ENCODE measurements at places on chromosomes 1 and 21.

DNA sequence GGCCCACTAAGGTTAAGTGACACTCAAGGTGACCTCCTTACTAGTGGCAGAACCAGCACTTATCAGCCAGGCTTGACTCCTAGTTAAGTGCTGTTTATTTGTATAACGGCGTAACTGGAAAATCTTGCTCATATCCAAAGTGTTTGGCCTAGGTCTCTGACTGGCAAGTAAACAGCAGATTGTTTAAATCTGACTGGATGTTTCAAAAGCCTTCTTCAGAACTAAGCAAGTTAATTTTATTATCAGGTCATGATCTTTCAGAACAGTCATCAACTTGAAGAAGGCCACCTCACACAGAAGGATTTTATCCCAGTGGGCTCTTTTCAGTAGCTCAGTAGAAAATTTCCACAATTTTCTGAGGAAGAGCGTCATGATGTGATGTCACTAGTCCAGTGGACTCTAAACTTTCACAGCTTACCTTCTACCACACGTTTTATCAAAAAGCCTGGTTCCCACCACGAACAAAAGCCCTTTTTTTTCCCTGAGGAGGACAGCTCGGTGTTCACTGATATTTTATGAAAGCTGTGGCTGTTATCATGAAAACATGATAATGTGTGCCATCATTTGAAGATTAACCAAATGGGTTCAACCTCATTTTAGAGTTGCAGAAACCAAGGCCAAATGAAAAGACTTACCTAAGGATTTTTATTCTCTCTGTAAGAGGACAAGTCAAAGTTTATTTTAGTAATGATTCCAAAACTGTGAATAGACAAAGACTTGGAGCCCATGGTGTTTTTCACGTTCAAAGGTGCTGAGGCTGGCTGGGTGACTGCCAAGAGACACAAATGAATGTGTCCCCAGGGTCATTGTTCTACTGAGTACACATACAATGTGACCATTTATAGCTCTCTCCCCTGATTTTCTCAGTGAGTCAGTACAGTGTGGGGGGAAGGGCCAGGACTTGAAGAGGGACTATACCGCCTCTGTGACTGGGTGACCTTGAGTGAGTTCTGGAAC lies 9.1 kb downstream of the SGIP1 start:
- DNase-seq: no peak

GRCh38 chr1:169681140-169681539 lies 30.3 kb downstream of the SELL start:
- DNase-seq: no peak

DNA sequence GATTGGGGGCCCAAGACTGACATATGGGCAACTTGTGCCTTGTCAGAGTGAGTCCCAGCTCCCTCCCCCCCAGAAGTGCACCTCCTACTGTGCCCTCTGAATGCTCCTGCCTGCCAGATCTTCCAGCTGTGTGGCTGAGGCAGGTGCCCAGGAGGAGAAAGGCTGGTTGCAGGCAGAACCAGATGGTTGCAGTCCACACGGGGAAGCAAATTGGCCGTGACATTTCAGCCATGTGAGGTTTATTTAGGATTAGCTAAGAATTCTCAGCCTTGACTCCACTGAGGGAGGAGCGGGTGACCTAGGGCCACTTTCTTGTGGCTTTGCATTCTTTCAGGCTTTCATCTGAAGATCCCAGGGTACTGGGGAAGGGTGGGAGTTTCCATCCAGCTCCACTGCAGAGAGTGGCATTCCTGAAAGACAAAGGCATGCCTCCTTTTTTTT lies 33.8 kb downstream of the PEX14 start:
- DNase-seq: no peak

DNA sequence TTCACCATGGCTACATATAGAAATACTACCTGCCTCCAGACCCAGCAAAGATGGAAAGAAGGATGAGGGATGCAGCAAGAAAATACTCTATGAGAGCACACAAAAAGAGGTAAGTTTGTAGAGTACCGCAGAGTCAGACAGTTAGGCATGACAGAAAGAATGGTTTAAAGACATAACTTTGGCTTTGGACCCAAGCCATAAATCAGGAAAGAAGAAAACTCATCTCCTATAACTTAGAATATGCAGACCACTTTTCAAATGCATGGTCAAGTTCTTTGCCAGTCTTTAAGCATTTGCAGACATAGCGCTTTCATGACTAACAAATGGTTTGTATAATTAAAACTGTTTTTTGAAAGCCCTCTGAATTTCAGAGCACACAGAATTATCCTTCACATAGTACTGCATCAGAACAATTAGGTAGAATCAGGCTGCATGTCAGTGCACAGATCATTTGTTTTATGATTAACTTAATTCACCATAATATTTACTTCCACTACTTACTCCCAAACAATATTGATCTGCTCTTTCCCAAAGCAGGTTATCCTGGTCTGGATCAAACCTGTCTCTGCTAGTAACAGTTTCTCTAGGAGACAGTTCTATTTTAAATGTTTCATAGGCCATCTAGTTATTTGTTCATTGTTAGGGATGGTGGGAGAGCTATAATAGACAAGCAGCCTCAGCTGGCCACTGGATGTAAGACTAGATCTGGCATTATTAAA lies 280.7 kb upstream of the NR5A2 start:
- DNase-seq: no peak

DNA sequence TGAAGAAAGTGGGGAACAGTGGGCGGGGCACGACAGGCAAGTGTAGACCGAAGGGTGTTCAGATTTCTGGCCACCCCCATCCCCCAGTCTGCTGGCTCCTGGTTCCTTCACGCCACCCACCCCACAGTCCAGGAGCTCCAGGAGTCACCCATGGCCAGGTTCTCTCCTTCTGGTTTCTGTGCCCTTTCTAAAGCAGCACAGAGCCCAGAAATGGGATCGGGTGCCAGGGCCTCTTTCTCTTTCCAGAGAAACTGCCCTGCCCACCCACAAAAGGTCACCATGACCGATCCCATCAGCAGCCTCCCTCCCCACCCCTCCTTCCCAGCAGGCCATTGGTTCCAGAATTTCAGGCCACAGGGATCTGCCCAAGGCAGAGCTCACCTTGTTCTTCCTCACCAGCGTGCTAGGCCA lies 3.2 kb upstream of the CELSR2 start:
- DNase-seq: no peak

DNA sequence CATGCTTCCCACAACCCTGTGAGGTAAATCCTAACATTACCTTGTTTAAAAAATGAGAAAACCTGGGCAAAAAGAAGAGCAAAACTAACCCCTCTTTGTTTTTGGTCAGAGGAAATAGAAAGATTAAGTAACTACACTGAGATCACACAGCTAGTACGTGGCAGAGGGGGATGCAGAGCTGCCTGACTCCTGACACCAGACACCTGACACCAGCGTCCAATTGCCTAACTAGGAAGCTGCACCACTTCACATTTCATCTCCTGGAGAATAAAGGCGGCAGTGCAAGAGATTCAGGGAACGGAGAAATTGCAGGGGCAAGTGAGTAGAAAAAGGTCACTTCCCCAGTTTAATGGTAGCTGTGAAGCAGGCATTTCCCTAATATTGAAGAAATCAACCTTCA lies 229.3 kb upstream of the PTBP2 start:
- no peak for DNase-seq

DNA sequence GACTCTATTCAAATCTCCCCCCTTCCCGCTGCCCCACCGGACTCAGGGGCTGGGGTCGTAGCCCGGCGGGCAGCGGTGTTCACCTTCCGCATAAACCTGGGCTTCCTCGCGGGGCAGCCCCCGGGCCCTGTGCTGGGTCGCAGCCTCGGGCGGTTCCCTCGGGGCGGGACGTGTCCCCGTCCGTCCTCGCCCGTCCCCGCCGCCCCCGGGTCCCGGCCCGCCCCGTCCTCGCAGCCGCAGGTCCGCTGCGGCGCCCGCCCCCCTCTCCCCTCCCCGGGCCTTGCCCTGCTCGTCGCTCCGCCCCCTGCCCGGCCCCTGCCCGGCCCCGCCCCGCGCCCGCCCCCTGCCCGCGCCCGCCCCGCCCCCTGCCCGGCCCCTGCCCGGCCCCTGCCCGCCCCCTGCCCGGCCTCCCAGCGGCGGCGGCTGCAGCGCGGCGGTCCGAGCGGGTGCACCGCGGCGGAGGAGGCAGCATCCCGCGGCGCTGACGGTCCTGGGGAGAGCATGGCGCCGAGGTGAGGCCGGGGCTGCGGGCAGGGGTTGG lies at the start of gene COL18A1:
TSS of gene COL18A1 (plus strand) at position 436 of the 541 bp plus-strand sequence. CDS start at position 502, 66 bp downstream.
- DNase-seq: peak; percentile 20

GRCh38 chr1:109661391-109661790 lies 5.5 kb downstream of the GSTM4 start:
- DNase-seq: no peak

DNA sequence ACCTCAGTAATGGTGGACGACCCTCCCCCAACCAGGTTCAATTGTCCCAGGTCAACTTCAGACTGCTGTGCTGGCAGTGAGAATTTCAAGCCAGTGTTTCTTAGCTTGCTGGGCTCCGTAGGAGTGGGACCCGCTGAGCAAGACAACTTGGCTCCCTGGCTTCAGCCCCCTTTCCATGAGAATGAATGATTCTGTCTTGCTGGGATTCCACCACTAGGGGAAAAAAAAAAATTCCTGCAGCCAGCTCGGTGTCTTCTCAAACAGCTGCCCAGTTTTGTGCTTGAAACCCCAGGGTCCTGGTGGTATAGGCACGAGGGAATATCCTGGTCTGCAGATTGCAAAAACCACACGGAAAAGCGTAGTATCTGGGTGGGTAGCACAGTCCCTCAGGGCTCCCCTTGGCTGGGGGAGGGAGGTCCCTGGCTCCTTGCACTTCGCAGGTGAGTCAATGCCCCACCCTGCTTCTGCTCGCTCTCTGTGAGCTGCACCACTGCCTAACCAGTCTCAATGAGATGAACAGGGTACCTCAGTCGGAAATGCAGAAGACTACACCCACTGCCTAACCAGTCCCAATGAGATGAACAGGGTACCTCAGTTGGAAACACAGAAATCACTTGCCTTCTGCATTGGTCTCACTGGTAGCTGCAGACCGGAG lies 41.5 kb downstream of the GBP6 start:
- DNase-seq: no peak

DNA sequence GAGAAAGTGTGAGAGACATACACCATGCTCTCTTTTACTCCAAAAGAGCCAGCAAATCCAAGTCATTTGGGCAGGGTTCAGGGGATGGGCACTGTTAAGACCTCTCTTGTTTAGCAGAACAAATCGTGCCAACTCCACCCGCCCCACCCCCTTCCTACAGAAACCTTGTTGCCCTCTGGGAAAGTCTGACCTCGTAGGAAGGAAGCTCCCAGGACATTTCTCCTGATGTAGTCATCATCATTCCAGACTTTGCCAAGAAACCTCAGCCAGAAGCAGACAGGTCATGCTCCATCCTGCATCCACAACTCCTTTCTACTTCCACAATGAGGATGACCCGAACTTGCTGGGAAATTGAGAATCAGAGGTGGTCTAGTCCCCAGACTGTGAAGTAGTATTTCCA lies 57.7 kb downstream of the UBE2T start:
- no peak for DNase-seq

GRCh38 chr1:220485131-220485530 lies 42.8 kb upstream of the MARK1 start:
- no peak for DNase-seq

DNA sequence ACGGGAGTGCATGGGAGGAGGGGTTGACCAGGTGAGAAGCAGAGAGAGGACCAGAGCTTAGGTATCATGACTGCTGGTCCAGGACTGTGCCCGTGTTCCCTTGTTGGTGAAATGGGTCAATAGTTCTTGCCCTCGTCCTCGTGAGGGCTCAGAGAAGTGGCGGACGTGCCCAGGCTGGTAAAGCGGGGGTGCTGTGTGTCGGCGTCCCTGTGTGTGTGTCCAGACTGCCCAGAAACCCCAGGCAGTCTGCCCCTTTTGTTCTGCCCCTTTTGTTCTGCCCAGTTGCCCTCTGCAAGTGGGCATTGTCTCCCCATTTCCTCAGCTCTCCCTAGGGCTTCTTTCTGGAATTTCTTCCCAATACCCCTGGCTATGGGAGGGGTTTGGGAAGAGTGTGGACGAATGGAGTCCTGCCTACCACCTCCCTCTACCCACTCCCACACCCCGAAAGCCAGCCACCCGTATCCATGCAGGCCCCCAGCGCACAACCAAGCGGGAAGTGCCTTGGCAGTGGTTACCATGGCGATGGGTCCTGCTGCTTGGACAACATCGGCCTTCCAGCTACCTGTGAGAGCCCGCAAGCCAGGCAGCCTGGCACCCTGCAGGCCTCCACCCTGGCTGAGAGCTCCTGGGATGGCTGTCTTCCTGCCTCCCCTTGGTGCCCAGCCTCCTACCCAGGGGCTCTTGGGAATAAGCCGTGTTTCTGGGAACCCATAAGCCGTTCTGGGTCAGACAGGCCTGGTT lies 34.7 kb downstream of the ACOT11 start:
- no peak for DNase-seq

DNA sequence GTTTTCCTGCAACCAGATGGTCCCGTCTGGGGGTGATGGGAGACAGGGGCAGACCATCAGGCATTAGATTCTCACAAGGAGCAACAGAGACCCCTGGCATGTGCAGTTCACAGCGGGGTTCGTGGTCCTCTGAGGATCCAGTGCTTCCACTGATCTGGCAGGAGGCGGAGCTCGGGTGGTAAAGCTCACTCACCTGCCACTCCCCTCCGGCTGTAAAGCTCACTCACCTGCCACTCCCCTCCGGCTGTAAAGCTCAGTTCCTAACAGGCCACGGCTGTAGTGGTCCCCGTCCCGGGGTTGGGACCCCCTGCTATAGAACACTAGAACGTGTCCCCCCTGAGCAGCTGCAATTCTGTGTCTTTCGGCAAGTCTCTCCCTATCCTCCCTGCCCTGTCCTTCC lies 4.6 kb downstream of the KRTAP10-12 start:
- DNase-seq: no peak

GRCh38 chr1:212034516-212035122 lies 738 bp downstream of the INTS7 start:
- DNase-seq: no peak

- no peak for DNase-seq
These were observed 5.1 kb upstream of the OSCP1 start for GRCh38 chr1:36455386-36455785.

DNA sequence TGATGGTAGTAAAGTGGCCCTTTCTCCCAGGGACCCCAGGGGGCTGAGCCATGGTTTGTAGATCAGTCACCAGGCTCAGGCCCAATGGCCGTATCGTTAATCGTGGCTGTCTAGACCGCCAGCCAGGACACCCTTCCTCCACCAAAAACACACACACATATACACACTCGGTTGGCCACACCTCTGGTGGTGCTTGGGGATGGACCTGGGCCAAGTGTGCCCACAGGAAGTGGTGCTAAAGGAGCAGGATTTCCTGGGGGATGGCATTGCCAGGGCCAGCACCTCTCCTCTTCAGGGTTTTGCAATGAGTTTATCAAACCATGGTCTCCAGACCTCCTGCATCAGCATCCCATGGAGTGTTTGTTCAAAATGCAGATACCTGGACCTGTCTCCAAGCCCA lies 36.2 kb downstream of the CITED4 start:
- DNase-seq: no peak
